ENCODE measurements at places on chromosomes 6 and 20. TPM values are rescaled to one million over a fixed set of nuclear protein-coding genes. Genes with fewer than 3 reads are reported as not detected.

DNA sequence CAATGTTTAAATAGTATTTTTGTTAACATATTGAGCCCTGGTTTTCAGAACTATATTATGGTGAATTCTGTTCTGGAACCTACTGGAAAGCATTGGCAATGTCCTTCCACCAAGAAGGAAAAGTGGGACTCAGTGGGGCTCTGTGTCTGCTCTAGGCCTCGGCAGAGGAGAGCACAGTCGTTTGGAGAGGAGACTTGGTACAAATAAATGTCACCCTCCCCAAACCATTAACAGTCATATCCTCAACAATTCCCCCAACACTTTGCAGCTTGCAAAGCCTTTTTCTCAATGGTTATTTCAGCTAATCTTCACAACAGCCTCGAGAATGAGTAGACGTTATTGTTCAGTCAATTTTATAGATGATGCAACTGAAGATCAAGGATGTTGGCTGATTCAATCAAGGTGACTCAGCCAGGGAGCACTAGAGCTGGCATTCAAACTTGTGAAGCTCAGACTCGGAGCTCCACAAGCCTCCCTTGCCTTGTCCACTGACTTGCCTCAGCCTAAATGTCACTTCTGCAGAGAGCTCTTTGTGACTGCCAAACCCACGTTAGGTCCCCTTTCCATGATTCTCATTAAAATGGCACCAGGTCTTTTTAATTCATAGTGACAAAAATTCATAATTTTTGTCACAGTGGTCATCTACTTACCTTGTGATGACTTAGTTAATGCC lies 60.6 kb downstream of the TOX2 start:
- no peak overlapping the region for H3K4me3 ChIP-seq
- peaks cover 3% of the 10 kb centered on the region for H3K36me3 ChIP-seq
- no peak for DNase-seq
- no peaks in the 10 kb centered on the region for H3K27me3 ChIP-seq

DNA sequence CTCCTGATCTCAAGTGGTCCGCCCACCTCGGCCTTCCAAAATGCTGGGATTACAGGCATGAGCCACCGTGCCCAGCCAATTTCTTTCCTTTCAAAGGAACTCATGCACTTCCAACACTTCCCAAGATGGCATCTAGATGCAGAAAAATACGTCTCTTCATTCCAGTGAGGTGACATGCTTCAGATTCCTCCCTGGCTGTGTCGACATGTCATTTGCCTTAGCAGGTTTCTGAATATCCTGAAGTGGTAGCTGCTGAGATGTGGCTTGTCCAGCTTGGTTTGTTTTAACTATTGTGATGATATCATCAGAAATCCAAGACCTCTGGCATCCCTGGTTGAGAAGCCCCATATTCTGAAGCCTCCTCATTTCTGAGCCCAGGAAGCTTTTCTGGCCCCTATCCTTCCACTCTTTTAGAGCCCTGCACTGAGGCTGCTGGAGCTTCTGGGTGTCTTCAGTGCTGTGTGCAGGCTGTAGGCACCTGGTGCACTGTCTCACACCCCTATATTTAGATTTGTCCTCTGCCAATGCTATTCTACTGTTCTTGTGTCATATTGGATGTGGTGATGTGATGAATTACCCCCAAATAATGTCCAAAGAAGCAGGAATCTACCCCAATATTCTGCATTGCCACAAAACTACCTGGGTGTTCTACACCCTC lies 73.3 kb upstream of the E2F3 start:
- H3K36me3 ChIP-seq = no peaks in the 10 kb centered on the region
- DNase-seq = no peak
- H3K4me3 ChIP-seq = no peak overlapping the region
- no peaks in the 10 kb centered on the region for H3K4me1 ChIP-seq
- no peak overlapping the region for H3K27ac ChIP-seq
- no peaks in the 10 kb centered on the region for H3K27me3 ChIP-seq

- H3K27ac ChIP-seq = peak overlapping the region; percentile 96
- no peaks in the 10 kb centered on the region for H3K27me3 ChIP-seq
- H3K36me3 ChIP-seq = peaks cover 30% of the 10 kb centered on the region
- H3K4me1 ChIP-seq = peaks cover 24% of the 10 kb centered on the region
- DNase-seq = no peak
Observed at GRCh38 chr6:31734821-31735406, 1.4 kb downstream of the CLIC1 start.

Gene HDGFL1
- not detected for total RNA-seq

GRCh38 chr20:49637046-49637637 lies 69.2 kb upstream of the PTGIS start:
- no peak for DNase-seq
- H3K4me3 ChIP-seq = no peak overlapping the region
- peaks cover 46% of the 10 kb centered on the region for H3K36me3 ChIP-seq
- no peaks in the 10 kb centered on the region for H3K27me3 ChIP-seq

Measured in thoracic aorta (tissue), 2 donors.